ENCODE measurements at places on chromosomes 11 and 22. TPM values are rescaled to one million over a fixed set of nuclear protein-coding genes. Genes with fewer than 3 reads are reported as not detected.

DNA sequence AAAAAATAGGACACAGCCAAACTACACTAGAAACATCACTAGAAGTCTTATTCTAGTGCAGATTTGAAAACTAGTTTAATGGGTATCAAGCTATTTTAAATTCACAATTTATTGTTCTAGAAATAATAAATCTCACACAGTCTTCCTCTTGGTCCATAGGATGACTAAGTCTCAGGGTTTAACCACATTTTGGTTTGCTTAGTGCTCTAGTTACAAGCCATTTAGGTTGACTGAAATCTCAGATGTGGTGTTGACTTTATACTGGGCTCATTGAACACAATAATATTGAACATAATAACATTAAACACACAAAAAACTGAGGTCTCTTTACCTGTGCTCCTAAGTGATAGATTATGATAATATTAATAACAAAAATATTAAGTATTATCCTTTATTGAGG is 760.3 kb upstream of the CCDC179 start:
- no peak for DNase-seq

- DNase-seq: peak; percentile 21
Observed at GRCh38 chr22:27134315-27134701, 476.9 kb downstream of the MIAT start.

DNA sequence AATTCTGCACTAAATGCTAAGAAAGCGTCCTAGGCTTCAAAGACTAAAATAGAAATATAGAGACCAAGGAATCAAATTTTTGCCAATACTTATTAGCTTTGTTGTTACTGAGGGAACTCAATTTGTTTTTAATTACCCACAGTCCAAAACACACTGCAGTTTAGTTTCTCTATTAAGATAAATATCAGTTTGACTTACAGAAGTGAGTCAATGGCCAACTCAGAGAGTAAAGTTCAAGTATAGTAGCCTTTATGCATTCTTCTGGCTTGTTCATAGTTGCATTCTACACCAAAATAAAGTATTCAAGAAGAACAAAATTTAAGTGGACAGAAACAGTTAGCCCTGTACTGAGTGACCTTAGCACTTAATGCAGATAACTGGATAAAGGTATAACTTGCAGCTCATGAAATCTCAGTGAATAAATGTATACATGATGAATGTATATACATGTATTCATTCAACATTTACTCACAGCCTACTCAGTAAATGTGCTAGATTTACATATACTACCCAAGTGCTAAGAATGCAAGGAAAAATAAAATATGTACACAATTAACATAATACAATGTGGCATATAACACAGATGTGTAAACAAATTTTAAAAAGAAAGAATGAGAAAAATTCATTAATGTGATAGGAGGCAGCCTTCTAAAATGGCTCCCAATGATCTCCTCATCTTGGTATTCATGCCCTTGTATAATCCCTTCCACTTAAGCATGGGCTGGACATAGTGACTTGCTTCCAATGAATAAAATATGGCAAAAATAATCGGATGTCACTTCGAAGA is 9.7 kb upstream of the RNF141 start:
- no peak for DNase-seq

DNA sequence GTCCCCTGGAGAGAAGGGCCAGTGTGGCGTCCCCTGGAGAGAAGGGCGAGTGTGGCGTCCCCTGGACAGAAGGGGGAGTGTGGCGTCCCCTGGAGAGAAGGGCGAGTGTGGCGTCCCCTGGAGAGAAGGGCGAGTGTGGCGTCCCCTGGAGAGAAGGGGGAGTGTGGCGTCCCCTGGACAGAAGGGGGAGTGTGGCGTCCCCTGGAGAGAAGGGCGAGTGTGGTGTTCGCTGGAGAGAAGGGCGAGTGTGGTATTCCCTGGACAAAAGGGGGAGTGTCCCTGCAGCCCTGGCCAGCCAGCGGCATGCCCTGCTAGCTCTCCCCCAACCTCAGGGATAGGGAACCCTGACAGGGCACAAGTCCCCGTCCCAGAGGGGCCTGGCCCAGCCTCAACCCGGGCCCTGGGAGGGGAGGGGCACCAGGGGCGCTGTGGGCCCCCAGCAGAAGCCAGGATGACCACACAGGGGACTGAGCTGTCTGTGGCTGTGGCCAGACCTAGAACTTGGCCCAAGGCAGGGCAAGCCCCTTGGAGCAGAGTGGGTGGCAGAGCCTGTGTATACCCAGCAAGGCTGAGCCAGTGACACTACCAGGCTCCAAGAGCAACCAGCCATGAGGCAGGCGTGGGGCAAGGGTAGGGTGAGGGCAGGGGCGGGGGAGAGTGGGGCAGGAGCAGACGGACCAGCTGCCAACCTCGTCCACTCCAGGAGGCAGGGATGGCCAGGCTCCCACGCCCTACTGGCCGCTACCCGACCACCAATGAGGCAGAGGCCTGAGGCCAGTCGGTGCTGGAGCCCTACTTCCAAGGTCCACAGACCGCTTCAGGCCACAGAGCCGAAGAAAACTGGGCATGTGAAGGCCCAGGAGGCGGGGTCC is 4.2 kb downstream of the HRAS start:
- DNase-seq: no peak

GRCh38 chr11:89443361-89444322 is 47.5 kb downstream of the NOX4 start:
- DNase-seq: no peak

DNA sequence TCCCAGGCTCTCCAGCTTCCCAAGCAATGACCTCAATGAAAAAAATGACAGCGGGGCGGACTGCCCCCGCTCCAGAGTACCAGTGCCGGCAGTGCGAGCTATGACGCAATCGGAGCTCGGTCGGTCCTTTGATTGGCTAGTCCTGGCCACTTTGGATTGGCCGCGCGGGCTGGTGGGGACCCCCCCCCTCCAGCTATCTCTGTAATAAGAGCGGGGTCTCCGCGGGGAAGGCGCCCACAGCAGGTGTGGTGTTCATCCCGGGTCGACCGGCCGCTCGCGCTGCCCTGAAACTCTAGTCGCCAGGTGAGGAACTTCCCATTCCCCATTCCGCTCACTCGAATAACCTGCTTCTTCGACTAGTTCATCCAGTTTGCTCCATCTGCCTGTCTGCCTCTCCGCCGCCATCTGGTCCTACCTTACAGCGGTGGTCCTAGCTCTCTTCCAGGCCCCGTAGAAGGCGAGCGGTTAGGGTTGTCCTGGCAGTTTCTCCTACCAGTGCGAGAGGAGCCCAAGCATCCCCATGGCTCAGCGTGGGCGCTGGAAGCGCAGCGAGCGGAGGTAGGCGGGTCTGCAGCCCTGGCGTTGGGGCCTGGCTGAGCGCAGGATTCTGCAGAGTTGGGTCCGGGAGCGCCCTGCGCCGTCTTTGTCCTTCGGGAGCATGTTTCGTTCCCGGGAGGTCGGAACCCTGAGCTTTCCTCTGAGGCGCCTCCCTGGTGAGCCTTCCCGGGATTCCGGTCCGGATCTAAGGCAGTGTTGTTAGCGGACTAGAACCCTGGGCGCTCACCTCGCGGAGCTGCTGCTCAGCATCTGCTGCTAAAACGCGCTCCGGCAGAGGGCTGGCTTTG is at the start of gene CALCB:
Gene CALCB (plus strand): TSS at position 233 of the 845 bp plus-strand sequence. CDS start 1,126 bp downstream, outside the sequence.
- no peak for DNase-seq

DNA sequence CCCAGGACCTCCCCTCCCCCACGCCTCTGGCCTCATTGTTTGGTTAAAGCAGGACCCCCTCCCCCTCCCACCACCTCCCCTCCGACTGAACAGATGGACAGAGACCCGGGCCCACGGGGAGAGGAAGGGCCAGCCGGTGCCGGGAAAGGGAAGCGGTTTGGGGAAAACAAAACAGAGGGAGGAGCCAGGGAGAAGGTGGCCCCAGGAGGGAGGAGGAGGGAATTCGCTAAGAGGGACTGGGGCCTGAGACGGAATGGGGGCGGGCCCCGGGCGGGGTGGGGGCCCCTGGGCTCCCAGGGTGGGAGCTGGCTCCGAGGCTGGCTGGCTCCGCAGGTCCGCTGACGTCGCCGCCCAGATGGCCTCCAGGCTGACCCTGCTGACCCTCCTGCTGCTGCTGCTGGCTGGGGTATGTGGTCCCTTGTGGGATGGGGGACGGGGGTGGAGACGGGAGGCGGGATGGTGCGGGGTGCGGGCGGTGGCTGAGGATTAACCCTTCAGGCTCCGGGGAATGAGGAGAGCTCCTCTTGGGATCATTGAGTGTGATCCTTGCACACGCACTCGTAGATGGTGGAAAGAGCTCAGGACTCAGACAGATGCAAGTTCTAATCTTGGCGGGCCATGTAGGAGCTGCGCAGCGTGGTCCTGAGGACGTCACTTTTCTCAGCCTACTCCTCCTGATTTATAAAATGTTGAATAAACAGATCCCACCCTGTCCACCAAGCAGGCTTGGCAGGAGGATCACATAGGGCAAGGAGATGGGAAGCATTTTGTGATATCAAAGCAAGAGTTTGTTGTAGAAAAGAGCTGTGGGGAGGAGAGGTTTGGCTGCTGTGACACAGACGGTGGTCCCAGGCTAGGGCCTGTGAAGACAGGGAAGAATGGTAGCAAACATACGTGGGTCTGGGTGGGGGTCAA is 688 bp downstream of the SERPING1 start:
- DNase-seq: peak; percentile 62

GRCh38 chr22:24457894-24458420 is 30.6 kb downstream of the ADORA2A start:
- no peak for DNase-seq

DNA sequence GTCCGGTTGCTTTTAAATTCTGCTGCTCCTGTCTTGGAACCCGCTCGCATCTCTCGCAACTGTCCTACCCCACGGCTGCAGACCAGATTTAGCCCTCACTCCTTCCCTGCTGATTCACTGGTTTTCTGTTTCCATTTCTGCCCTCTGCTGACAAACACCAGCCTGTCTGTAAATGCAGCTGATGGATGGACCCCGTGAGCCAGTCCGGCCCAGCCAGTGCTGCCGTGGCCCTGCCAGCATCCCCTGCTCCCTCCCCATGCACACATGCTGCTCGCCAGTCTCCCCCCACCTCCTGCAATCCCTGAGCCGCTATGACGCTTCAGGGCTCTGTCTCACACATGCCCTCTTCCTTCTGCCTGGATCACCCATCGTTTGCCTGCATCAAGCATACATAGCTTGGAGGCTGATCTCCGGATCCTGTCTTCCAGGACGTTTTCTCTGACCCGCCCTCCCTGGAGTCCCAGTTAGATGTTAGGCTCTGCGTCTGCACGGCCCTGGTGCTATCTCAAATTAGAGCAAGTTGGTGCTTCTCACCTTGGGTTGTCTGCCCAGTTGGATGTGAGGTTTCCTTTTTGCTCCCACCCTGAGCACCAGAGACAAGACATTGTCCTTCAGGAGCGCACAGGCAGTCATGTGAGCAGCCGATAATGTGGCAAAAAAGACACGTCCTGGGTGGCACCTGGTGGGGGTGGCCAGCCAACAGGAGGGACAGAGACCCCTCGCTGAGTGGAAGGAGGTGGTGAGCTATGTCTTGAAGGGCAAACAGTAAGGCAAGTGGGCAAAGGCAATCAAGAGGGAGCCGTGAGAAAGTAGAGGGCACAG is 4.3 kb upstream of the ACR start:
- DNase-seq: peak; percentile 5

DNA sequence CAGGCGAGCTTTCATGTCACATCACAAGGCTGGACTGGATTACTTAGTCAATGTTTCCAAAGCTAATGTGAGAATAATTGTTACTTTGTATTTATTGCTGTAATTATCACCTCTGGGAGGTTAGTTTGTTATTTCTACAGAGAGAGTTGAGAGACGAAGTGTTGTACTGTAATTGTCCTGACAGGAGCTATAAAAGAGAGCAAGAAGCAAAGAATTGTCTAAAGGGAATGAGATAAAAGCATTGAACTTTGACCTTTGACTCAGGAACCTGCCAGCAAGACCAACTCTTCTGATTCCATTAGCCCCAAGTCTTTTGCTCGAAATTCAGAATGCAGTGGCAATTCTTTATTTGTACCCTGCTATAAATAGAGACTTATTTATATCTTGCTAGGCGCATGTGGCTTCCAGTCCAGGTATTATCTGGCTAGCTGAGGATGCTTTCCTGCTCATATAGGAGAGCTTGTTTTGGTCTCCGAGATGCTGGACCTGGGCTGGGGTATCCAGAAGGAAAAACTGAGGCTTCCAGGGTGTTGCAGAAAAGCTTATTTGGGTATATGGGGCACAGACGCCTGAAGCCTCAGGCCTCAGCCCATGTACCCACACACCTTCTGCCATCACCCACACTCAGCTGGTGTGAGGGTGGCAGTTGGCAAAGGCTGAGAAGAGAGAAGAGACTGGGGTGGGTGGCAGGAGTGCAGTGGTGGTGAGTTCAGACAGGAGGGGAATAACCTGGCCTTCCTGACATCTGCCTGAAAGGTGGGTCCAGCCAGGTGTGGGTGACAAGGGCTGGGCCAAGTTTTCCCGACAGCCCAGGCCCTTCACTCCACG is 40.7 kb downstream of the SYT13 start:
- no peak for DNase-seq

DNA sequence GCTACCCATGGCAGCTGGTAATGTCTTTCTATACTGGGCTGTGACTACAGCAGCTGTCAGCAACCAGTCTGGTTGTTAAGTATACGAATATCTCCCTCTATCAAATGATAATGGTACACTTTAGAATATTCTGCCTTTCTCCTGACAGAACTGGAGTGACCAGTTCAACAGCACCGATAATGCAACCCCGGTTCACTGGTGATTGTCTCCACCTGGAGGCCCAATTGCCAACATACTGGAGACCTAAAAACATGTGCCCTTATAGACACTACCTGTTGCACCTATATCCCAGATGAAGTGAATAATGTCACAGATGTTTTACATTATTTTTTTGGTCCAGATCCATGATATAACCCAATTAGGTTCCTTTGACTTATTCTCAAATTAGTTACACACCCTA is 21.1 kb downstream of the OR5P2 start:
- no peak for DNase-seq

DNA sequence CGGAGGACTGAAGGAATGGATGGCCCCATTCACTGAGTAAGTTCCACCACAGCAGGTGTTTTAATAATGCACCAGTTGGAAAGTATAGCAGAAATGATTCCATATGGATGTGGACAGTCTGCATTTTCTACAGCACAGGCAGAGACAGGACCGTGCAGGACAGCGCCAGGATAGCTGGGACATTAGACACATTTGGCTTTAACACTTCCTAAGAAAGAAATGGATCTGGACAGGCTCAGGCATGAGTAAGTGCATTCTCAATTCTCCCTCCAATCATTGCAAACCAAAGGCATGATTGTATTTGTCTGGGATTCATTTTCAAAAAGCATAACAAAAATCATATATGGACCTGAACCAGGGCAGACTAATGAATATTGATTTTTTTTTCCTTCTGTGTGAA is 233.0 kb upstream of the POU2AF2 start:
- no peak for DNase-seq

- DNase-seq: no peak
Observed at GRCh38 chr11:85779956-85780640, 30.8 kb downstream of the SYTL2 start.

GRCh38 chr11:2133241-2134021 is 5.8 kb downstream of the IGF2 start:
- no peak for DNase-seq

- DNase-seq: no peak
Observed at GRCh38 chr11:80297858-80298632, 857.2 kb upstream of the TENM4 start.

GRCh38 chr11:86558841-86559240 is 113.6 kb downstream of the ME3 start:
- no peak for DNase-seq

GRCh38 chr11:27118949-27119348 is 78.3 kb downstream of the BBOX1 start:
- DNase-seq: no peak

GRCh38 chr11:66505276-66505816 is 5.1 kb upstream of the BBS1 start:
- DNase-seq: no peak

RHOD gene
- 54.6 TPM for total RNA-seq

TRIM6 gene
- total RNA-seq: not detected

SLC22A6 gene
- not detected for total RNA-seq

SGSM1 gene
- 2.6 TPM for total RNA-seq

MCHR1 gene
- total RNA-seq: 0.27 TPM

MYRF gene
- 10.2 TPM for total RNA-seq

MOGAT2 gene
- total RNA-seq: 251 TPM

All from transverse colon (tissue), 4 donors.